Stimulated activated CD8-positive, alpha-beta memory T cell treated with anti-CD3 and anti-CD28 coated beads, Interleukin-4, amount 100 ng/mL, for 24 hours (primary cell): ENCODE measurements at places on chromosomes 12 and 14.

DNA sequence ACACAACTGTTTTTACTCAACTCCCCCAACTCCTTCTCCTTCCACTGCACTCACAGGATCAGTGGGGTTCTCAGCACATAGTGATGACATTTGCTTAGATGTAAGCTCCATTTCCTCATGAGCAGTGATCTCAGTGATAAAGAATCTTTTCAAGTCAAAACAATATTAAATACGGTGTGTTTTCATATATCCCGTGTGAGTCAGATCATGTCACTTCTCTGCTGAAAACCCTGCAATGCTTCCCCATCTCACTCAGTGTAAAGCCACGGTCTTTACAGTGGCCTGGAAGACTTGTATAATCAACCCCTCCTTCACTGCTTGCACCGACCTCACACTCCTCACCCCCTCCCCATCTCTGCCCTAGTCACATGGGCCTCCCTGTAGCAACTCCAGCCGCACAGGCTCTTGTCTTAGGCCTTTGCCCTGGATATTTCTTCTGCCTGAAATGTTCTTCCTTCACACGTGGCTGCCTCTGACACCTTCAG lies 149.7 kb upstream of the ARHGAP5 start:
- DNase-seq, result no peak

DNA sequence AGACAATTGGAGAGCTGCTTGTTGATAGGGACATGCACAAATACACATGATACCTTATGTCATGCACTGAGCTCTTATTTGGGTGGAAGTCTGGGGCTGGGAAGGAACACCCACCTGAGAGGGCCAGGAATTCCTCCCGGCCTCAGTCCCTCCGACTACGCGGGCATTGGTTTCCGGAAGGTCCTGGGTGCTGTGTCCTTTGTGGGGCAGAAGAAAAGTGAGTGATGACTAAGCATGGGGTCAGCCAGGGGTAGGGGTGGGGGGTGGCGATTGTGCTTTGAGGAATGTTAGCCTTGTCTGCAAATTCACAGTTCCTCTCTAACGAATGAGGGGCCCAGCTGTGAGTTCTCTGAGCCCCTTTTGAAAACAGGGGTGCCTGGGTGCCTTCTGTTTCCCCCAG lies 798 bp downstream of the CELA1 start:
- DNase-seq, result no peak

DNA sequence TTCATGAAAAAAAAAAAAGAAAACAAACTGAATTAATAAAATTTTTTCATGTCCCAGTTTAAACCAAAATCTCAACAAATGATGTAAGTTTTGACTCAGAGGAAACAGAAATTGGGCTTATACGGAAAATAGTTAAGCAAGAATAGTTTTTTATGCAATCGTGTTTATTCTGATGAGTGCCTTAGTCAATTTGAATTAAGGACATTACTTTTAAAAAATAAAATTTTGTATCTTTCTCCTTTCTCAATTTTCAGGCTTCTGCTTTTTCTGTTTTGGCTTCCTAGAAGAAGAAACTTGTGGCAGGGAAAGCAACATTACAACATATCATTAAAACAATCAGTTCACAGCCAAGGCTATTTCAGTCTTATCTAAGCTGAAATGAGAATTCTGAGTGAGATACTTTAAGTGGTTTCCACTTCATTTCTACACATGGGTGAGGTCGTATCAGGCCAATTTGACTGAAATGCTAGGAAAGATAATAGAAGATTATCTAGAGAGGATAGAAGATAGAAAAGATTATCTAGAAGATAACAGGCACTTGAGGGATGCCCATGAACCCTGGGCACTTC lies 52.4 kb downstream of the BCL2L14 start:
- DNase-seq, result no peak

- DNase-seq, result no peak
These were observed 111.9 kb downstream of the ERC1 start for GRCh38 chr12:1102791-1103450.

- DNase-seq, result peak; percentile 19
These were observed 107.0 kb downstream of the ADAMTS20 start for GRCh38 chr12:43444940-43445564.

DNA sequence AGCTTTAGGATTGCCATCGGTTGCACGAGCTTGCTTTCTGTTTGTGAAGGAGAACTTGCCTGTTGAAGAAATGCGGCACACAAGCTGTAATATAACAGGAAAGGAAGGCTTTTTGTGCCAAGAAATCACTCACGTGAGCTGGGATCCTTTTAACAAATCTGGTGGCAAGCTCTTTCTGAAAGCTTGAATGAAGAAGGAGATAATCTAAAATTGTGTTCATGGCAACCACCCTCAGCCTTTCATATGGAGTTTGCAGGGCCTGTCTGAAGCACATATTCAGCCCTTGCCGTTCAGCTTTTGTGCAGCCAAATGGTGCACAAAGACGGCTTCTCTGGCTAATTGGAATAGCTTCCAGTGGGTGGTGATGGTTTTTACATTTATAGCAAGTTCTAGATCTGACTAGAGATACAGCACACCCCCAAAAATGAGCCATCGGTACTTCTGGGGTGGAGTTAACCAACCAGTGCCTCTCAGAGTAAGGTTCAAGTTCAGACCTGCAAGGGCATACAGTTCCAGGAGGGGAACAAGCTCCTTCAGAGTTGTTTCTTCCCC lies 107.4 kb downstream of the AEBP2 start:
- DNase-seq, result no peak

DNA sequence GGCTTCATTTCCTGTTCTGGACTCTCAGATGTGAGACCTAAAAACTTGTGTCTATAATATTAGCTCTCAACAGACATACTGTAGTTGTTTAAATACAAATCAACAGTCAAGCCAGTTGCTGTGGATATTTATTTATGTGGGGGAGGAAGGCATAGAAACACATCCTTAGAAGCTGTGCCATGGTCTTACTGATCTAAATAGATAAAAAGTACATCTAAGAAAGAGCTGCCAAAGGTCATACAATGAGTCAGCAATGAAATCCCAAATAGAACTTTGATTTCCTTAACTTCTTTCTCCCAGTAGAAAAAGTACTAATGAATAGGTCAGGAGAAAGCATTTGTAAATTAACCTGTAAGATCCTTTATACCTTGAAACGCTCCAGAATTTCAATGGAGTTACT lies 185.1 kb downstream of the AKAP6 start:
- DNase-seq, result no peak

- DNase-seq, result no peak
These were observed 14.9 kb upstream of the SCFD1 start for GRCh38 chr14:30607156-30607780.
